ENCODE measurements at places on chromosomes 7 and 10.

DNA sequence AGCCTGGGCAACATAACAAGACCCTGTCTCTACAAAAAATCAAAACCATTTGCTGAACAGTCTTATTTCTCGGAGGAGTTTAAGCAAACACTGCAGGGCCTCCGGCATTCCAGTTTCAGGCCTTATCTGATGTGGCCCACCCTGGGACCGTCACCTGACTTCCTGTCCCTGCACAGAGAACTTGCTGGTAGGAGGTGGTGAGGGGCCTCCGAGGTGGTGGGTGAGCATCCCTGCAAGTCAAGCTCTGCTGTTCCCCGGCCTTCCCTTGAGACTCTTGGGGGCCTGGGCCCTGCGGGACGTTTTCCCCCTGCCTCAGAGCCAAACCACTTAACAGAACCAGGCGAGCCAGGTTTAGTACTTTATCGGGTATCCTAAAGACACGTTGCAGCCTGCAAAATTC, 44.5 kb upstream of the AP5Z1 start:
- no peak for DNase-seq

- no peak for DNase-seq
Measured at GRCh38 chr10:126111516-126111915, 215.2 kb downstream of the FANK1 start.

- DNase-seq, result peak; percentile 87
Measured at GRCh38 chr10:110426294-110427181, 71.2 kb upstream of the DUSP5 start.

DNA sequence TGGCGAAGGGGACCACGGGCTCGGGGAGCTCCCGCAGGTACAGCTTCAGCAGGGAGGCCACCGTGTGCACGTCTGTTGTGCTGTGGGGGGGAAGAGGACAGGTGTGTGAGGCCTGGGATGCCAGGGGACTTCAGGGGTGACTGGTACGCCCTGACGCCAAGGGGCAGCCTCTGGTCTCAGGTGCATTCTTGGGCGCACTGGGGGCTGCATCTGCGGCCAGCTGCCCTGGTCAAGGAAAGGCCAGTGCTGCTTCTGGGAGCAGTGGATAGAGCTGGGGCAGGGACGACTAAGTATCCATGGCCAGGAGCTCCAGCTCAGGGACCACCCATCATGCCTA, 148.5 kb downstream of the MAPK8 start:
- no peak for DNase-seq

- DNase-seq, result no peak
Measured at GRCh38 chr10:8811201-8811600, 756.7 kb downstream of the GATA3 start.
